Choroid plexus epithelial cell (primary cell): ENCODE measurements at places on chromosomes 5 and 9.

- DNase-seq, result no peak
Measured at GRCh38 chr5:415928-416635, 26.9 kb upstream of the EXOC3 start.

DNA sequence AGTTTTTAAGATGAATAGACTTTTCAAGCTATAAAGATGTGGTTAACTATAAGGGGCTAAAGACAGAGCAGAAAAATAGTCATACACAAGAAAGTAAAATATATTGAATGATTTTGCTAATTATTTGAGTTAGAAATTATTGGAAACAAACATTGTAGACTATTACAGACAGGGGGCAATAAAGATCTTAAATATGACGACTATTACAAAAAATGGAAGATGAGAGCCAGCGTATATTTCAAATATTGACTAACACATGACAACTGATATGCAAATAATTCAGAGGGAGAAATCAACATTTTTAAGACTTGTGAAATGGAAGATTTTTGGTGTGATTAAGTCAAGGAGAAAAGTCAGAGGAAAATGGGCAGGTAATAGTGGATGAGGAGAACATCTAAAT is 520.2 kb upstream of the NUDT12 start:
- no peak for DNase-seq

GRCh38 chr9:79946712-79947111 is 374.9 kb downstream of the TLE4 start:
- peak; percentile 50 for DNase-seq

DNA sequence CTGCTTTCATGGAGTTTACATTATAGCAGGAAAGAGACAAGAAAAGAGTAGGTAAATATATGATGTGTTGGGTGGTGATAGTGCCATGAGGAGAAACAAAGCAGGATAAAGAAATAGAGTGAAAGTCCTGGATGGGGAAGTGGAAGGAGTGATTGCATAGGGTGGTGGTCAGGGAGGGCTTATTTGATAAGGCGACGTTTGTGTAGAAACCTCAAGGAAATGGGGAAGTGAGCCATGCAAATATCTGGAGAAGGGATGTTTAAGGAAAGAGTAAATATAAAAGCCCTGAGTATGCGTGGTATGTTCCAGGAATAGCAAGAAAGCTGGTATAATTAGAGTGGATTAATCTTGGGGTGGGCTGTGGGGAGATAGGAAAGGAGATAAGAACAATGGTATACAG is 134.7 kb upstream of the SV2C start:
- DNase-seq, result no peak

DNA sequence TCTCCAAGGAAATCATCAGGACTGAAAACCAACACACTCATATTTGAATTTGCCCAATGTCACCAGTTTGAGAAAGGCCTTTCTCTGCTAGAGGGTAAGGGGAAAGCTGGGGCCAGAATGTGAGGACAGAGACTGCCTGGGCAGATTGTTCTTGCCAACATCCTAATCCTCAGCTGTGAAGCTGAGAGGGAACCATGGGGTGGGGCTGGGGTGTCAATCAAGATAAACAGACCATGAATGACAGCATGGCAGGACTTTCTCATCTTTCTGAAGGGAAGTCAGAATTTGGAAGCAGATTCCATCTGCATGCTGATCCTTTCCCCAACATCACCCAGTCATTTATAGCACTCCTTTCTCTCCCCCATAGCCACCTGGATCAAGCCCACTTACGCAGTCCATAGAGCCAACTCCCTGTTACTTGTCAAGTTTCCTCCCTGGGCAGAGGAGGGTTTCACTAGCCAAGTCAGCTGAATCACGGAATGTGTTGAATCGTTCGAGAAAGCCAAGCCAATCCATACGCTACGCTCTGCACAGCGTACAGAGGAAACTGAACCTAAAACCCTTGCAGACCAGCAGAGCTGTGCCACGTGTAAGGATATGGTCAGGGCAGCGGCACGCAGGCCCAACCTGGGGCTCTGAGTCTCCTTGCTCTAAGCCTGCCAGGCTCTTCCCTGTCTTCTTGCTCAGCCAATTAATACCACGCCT is 14.9 kb downstream of the GLDC start:
- DNase-seq, result peak; percentile 17

DNA sequence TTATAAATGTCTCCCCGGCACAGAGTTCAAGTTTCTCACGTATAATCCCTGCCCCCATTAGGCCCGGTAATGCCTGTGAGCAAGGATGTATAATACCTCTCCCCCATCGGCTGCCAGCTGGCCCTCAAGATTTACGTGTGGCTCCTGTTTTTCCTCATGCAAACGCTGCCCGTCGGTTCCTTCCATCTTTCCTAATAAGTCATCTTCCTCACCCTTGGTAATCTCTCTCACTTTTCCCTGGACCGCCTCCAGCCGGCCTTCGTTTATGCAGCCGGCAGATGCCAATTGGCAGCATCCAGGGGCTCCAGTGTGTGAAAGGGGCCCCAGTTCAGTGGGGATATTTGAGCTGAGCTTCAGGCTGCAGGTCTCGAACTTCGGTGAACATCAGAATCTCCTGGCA is 86.5 kb upstream of the NEURL1B start:
- no peak for DNase-seq

GRCh38 chr5:39675676-39676075 is 250.9 kb upstream of the DAB2 start:
- DNase-seq, result peak; percentile 72
